NB4 (cell line): ENCODE measurements at places on chromosomes 6 and 20.

GRCh38 chr20:33656783-33657703 is 5.1 kb upstream of the C20orf144 start:
- no peak for DNase-seq

GRCh38 chr6:23620911-23621401 is 505.1 kb upstream of the NRSN1 start:
- no peak for DNase-seq

DNA sequence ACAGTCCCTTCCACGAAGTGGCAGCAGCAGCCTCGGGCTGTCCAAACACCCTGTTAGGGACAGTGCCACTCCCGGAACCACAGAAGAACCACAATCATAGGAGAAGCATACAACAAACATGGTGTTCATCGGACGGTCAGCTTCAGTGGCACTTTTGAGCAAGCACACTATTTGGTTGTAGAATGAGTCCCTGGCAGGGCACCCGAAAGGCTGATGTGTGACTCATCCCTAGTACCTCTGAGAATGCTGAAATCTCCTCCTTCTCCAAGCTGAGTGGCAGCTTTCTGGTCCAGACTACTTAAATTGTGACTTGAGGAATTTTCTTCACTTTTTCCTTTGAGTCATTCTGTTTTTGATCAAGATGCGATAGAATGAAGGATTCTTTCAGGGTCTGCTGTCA is 282.5 kb downstream of the ESR1 start:
- DNase-seq, result no peak

DNA sequence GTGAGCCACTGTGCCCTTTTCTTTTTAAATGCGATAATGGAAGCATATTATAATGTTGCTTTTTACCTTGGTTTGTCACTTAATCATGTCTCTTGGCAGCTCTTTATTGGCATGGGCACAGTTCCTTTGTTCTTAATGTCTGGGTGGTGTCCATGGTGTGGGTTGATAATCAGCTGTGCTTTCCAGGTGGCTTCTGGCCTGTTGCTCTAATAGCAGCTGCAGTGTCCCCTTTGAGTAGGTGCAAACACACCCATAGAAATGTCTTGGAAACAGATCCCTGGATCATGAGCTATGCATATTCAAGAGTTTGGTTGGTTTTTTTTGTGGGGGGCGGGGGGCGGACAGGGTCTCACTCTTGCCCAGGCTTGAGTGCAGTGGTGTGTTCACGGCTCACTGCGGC is 29.9 kb downstream of the EFCAB8 start:
- no peak for DNase-seq

GRCh38 chr20:23234311-23235078 is 116.1 kb upstream of the NXT1 start:
- DNase-seq, result no peak

- DNase-seq, result no peak
These were observed 4.9 kb upstream of the CTCFL start for GRCh38 chr20:57529810-57530209.

DNA sequence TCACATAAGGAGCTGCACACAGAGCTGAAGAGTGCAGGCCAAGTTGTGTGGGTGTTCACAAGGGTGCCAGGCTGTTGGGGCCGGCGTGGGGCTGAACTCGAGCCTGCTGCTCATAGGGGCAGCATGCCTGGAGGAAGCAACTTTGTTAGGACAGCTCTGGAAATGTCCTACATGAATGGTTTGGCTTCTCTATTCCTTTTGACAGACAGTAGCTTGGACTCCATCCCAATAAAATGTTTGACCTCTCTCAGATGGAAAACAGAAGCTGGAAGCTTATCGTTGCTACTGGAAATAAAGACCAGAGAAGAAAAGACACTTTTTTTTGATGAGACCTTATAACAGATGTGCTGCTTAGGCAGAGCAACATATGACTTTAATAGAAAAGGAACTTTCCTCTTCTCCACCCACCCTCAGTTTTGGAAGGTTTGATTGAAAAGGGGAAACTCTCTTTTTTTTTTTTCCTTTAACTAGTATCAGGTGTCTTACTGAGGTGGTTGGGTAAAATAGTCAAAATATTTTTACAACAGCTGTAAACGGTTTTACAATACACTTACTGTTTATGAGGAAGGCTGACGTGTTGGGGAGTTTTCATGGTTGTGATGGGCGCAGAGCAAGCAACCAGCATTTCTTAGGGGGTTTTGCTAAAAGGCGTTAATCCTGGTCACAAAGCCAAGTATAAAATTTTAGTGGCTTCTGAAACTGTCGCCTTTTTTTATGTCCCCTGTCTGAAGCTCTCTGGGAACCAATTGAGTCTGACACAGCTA is 80.7 kb upstream of the EEF1E1 start:
- no peak for DNase-seq

DNA sequence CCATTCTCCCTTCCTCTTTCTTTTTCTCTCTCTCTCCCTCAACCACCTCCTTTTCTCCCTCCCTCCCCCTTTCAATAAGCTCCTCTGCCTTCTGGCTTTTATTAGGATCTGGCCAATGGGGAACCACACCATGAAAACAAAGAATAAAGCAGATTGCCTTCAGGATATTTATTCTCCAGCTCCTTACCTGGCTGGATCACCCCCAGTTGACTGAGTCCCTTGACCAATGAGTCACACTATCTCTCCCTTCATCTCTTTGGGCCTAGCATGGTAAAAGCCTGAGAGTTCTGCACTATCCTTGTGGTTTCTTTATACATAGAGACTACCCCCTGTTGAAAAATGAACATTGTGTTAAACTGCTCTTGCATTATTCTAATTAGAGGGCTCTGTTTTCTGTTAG is 476.8 kb downstream of the EPHA7 start:
- DNase-seq, result no peak

DNA sequence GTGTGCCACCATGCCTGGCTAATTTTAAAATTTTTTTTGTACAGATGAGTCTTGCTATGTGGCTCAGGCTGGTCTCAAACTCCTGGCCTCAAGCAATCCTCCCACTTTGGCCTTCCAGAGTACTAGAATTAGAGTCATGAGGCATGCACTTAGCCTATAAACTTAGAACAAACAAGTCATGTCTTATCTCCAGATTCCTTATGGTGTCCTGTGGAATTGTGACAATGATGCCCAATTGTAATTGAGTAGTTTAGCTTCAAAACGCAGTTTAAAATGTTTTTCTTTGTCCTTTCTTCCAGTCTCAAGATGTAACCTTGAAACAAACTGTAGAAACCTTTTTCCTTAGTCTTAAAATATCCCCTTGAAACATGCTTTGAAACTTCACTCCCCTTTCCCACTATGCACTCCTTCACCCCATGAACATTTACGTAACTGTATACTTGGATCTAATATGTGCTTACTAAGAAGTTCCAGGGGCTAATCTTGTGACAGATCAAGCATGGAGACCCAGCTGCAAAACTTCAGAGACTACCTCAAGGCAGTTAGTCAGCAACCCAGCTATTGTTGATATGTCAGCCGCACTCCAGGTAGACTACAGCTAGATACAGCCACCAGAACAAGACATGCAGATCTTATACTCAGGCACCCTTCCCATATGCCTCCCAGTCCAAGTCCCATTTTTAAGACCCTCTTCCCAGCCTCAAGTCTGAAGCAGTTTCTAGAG is 46.2 kb downstream of the MAN1A1 start:
- no peak for DNase-seq

DNA sequence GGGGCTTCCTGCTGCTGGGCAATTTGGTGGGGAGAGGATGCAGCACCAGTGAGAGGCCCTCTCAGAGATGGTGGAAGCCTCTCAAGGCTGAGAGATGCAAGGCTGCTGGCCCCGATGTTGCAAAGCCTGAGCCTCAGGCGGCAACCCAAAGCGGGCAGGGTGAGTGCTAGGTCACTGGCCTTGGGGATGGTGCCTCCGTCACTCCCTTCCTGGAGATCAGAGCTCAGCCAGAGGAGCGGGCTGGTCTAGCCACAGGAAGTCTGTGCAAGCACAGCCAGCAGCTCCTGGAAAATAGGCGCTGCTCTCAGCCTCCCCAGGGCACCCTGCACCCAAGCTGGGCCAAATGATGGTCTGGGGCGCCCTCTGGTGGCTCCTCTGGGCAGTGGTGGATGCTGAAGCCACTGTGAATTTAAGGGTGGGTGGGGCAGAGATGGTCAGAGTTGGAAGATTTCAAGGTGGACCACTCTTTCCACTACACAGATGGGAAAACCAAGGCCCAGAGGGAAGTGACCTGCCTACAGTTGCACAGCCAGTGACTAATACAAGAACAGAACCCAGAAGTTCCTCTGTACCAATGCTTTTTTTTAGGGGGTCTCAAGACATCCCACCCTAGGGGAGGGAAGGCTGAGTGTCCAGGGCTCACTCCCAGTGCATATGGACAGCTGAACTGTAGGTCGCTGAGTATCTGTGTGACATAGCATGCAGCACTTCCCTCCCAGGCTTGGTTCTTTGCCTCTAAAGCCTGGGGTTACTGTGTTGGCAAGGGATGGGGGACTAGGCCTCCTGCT is 20.8 kb downstream of the C20orf203 start:
- DNase-seq, result peak; percentile 97

- no peak for DNase-seq
These were observed 19.5 kb downstream of the FOXP4 start for GRCh38 chr6:41565701-41566100.

DNA sequence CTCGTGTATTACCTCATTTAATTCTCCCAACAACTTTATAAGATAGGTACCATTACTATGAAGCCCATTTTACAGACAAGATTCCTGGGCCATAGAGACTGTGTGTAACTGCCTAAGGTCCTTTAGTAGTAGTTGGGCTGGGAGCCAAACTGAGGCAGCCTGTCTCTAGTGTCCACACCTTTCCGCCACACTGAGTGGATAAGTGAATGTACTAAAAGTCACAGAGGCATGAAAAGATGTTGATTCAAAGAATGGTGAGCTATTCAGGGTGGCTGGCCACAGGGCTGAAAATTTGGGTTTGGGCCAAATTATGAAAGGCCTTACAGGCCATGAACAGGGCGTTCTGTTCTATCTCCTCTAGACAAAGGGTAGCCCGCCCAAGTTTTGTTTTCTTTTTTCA is 11.0 kb downstream of the CD24 start:
- no peak for DNase-seq
